ENCODE measurements at places on chromosomes 5 and 9. TPM values are rescaled to one million over a fixed set of nuclear protein-coding genes. Genes with fewer than 3 reads are reported as not detected.

The IFNA2 gene
- not detected for total RNA-seq

The PCDHA5 gene
- 0.91 TPM for total RNA-seq

- DNase-seq = no peak
- H3K36me3 ChIP-seq = peaks cover 28% of the 10 kb centered on the region
- H3K27ac ChIP-seq = no peak overlapping the region
- no peaks in the 10 kb centered on the region for H3K27me3 ChIP-seq
- H3K4me1 ChIP-seq = no peaks in the 10 kb centered on the region
Measured at GRCh38 chr5:73838901-73839300, 212.9 kb downstream of the ARHGEF28 start.

- H3K4me1 ChIP-seq = no peaks in the 10 kb centered on the region
- no peak overlapping the region for H3K4me3 ChIP-seq
Measured at GRCh38 chr9:117574099-117574498, 130.1 kb upstream of the TLR4 start.

DNA sequence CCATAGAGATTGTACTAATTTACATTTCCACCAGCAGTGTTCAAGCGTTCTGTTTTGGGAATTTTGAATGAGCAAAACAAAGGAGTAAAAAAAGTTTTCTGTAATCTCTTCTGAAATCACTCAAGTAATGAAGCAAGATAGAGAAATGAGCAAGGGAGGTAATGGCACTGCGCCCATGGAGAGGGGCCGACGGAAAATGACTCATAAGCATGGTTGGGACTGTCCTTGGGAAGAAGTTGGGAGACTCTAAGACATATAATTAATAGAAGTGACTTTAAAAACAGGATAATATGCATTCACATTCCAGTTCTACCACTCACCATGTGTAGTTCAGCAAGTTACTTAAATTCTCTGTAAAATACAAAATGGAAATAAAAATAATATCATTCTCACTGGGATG is 62.5 kb upstream of the C5orf46 start:
- H3K36me3 ChIP-seq = no peaks in the 10 kb centered on the region
- H3K4me1 ChIP-seq = no peaks in the 10 kb centered on the region
- H3K27me3 ChIP-seq = no peaks in the 10 kb centered on the region
- DNase-seq = no peak
- no peak overlapping the region for H3K4me3 ChIP-seq
- H3K27ac ChIP-seq = no peak overlapping the region

DNA sequence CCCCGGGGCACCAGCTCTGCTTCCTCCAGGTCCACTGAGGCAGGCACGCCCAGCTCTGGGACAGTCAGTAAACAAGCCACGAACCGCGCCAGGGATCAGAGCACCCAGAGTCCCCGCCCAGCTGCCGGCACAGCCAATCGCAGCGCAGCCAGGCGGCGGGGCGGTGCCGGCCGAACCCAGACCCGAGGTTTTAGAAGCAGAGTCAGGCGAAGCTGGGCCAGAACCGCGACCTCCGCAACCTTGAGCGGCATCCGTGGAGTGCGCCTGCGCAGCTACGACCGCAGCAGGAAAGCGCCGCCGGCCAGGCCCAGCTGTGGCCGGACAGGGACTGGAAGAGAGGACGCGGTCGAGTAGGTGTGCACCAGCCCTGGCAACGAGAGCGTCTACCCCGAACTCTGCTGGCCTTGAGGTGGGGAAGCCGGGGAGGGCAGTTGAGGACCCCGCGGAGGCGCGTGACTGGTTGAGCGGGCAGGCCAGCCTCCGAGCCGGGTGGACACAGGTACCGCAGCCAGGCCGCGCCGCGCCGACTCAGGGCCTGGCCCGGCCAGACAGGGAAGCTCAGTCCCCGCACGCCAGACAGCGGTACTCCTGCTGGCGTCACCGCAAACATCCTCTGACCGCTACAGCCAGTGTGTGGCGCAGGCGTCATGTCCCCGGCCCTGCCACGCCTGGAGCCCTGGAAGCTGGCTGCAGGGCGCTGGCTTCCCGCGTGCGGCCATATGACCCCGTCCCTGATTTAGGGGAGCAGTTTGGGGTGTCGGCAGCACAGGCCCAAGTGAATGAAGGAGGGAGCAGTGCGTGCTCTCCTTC is at the start of gene CTSL:
Gene CTSL (plus strand): TSS at position 220 of the 810 bp plus-strand sequence. CDS start 1,485 bp downstream, outside the sequence.
- H3K27me3 ChIP-seq = no peaks in the 10 kb centered on the region
- H3K4me1 ChIP-seq = peaks cover 9% of the 10 kb centered on the region
- H3K36me3 ChIP-seq = peaks cover 32% of the 10 kb centered on the region
- peak within 1 kb of the TSS; percentile 53 for H3K4me3 ChIP-seq
- peak; percentile 90 for DNase-seq

DNA sequence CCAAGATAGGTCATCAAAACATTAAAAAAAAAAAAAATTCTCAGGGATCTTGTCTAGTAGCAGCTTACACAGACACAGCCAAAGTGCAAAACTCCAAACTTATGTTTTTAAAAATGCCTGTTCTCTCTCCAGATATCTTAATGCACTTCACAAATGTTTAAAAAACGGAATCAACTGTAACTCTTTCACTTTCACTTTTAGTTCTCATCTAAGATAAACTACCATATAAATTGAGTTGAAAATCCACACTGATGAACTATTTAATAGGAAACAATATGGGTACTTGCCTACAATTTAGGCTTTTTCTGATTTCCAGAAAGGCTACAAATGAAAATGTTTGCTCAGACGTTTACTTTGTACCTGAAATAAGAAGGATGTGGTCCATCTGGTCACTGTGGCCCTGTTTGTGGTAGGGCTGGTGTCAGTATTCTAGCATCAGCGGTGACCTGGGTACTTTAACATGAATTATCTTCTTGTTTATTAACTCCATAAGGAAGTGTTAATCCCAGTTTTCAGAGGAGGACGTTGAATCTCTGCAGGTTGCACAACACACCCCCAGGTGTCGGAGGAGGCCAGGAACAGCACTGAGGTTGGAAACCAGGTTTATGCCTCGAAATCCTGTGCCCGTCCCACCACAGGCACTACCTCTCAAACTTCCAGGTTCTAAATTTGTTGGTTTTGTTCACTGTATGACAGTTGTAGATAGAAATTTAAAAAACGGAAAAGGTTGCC is 13.3 kb upstream of the LPCAT1 start:
- peak overlapping the region; percentile 44 for H3K4me3 ChIP-seq
- no peaks in the 10 kb centered on the region for H3K4me1 ChIP-seq
- no peaks in the 10 kb centered on the region for H3K36me3 ChIP-seq
- H3K27me3 ChIP-seq = no peaks in the 10 kb centered on the region

DNA sequence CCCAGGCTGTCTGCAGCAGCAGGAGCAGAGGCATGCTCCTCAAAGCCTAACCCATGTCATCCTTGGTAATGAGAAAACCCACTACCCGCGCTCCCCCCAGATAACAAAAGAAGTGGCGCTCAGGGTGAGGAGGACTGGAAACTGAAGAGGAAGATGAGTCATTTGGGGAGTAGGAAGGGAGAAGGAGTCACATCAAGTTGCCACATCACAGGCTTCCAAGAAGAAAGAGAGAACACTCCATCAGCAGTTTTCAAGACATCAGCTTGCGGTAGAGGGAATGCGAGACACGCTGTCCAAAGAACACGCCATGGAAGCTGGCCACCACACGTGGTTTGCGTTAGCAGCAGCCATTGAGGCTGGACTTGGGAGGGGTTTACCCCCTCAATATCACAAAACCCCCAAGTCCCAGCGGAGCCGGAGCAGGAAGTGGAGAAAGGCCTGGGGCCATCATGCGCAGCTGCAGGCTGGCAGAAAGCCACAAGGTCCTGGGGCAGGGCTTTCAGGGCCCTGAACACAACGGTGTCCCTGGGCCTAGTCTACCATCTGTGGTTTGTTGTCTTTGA is 41.5 kb downstream of the SH3PXD2B start:
- no peaks in the 10 kb centered on the region for H3K4me1 ChIP-seq
- no peak overlapping the region for H3K4me3 ChIP-seq
- H3K27ac ChIP-seq = no peak overlapping the region
- DNase-seq = no peak
- no peaks in the 10 kb centered on the region for H3K27me3 ChIP-seq

DNA sequence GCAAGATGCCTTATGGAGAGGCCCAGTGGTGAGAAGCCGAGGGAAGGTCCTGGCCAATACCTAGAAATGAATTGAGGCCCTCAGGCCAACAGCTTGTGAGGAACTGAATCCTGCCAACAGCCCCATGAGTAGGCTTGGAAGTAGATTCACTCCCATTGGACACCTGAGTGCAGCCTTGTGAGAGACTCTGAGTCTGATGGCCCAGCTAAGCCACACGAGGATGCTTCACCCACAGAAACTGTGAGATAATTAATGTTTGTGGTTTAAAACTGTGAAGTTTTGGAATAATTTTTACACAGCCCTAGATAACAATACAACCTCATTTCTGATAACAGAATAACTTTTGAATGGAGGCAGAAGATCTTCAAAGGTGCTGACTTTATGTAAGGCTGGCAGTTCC is 65.9 kb upstream of the DAP start:
- no peaks in the 10 kb centered on the region for H3K36me3 ChIP-seq
- no peak overlapping the region for H3K4me3 ChIP-seq
- DNase-seq = no peak
- H3K4me1 ChIP-seq = no peaks in the 10 kb centered on the region
- no peak overlapping the region for H3K27ac ChIP-seq
